CD4-positive, alpha-beta memory T cell (primary cell): ENCODE measurements at places on chromosomes 11 and 22.
A peak's percentile ranks its signal among the peaks of the same experiment; 100 is the strongest.

DNA sequence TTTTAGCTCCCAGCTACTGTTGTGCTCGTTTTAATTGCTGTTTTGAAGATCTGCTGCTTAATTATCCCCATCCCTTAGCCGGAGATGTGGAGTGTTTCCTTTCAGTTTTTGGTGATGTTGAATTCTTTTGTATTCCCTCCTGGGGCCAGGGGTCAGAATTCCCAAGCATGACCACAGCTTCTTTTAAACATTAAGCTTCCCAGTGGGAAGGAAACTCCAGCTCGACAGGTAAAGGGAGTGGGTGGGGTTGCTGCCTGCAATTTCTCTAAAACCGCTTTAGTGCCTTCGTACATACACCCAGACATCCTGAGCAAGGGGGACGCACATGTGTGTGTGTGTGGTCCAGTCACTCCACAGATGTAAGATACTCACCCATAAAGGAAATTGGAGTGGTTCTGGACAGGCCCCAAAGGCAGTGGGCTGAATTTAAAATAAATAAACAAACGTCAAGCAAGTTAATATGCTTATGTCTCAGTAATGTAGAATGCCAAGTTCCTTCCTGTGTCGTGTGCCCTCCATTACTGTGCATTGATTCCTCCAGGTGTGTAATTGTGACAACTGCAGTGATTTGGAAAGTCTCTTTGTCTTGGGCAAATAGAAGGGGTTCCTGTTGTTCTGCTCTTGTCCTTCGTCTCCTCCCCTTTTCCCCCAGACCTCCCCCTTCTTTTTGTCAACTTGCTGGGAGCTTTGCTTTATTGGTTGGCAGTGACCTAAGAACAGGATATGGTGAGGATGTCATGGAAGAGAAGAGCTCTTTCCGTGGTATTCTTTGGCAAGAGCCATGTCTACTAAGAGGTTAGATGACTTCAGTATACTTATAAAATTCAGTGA, 19.2 kb upstream of the ADSL start:
- H3K27me3 ChIP-seq: no peaks in the 10 kb centered on the region
- peaks cover 11% of the 10 kb centered on the region for H3K36me3 ChIP-seq
- no peak overlapping the region for H3K4me3 ChIP-seq

DNA sequence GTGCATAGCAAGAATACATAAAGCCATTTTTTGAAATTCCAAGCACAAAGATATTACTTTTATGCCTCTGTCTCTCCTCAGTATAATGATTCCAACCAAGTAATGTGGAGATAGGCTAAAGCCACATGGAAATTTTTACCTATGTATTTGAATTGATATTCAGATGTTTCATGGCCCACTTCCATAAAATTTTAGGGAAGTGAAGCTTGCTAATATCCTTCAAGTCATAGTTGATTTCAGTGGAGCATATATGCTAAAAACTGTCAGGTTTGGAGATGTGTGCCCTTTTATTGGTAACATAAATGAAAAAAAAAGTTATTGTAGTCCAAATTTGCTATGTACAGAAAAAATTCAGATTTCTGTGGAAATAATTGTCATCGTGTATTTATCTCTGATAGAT, 12.3 kb downstream of the MS4A4E start:
- H3K4me3 ChIP-seq: no peak overlapping the region
- H3K4me1 ChIP-seq: no peaks in the 10 kb centered on the region
- DNase-seq: no peak
- H3K36me3 ChIP-seq: no peaks in the 10 kb centered on the region

- DNase-seq: no peak
- peaks cover 23% of the 10 kb centered on the region for H3K27me3 ChIP-seq
- no peaks in the 10 kb centered on the region for H3K36me3 ChIP-seq
- H3K4me3 ChIP-seq: peak overlapping the region; percentile 14
- H3K4me1 ChIP-seq: no peaks in the 10 kb centered on the region
These were observed 827 bp downstream of the GSC2 start for GRCh38 chr22:19149047-19149883.

DNA sequence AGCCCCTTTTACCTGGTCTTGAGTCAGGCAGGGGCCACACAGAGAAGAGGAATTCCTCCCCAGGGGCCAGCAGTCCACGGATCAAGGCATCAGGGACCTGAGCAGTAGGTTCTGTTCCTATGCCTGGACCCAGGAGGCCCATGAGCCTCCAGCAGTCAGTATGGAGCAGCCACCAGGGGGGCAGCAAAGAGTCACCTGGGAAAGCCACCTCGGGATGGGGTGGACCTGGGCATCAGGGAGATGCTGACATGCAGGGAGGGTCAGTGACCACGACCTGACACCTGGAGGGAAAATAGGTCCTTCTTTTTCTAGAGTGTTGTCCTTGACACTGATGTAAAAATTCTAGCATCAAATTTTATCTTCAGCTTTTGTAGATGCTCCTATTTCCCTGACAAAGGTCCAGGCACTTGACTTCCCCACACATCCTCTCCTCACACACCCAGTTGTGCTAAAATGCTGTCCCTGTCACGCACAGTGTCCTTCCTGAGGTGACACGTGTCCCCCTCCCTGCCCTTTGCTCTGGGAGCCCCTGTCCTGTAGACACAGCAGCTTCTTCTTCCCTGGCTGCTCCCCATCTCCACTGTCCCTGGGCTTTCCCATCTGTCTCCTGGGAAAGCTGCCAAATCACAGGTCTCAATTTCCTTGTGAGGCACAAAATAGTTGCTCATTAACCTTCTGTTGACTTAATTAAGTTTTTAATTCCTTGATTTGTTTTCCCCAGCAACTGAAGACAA, 70.0 kb upstream of the IGLL5 start:
- no peak overlapping the region for H3K27ac ChIP-seq
- H3K27me3 ChIP-seq: no peaks in the 10 kb centered on the region
- H3K4me3 ChIP-seq: no peak overlapping the region
- no peaks in the 10 kb centered on the region for H3K36me3 ChIP-seq

DNA sequence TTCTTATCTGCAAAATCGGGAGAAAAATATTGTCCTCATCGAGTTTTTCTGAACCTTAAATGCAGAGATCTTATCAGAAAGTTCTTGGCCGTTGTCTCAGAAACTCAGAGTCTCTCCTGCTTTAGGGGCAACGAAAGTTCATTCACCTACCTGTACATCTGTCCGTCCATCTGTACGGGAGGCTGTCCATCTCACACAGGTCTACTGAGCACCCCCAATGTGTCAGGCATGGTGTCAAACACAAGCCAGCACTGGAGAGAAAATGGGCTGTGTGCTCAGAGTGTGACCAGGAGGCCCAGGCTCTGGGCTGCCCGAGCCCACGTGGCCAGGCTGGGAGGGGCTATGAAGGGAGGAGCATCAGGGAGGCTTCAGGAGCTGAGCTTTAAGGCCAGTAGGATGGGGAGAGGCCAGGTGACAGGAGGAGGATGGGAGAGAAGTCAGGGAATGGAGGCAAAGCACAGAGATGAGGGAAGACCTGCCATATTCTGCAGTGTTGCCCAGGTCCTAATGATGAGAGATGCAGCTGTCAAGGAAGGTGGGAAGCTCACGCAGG, 62.4 kb upstream of the MYEOV start:
- no peak for DNase-seq
- H3K27me3 ChIP-seq: no peaks in the 10 kb centered on the region
- no peak overlapping the region for H3K27ac ChIP-seq
- no peak overlapping the region for H3K4me3 ChIP-seq
- no peaks in the 10 kb centered on the region for H3K36me3 ChIP-seq
- no peaks in the 10 kb centered on the region for H3K4me1 ChIP-seq
